NCI-H1048 (cell line): ENCODE measurements at places on chromosomes 3 and 15.

- no peak for DNase-seq
These were observed 202.4 kb upstream of the ICE2 start for GRCh38 chr15:60681353-60681752.

DNA sequence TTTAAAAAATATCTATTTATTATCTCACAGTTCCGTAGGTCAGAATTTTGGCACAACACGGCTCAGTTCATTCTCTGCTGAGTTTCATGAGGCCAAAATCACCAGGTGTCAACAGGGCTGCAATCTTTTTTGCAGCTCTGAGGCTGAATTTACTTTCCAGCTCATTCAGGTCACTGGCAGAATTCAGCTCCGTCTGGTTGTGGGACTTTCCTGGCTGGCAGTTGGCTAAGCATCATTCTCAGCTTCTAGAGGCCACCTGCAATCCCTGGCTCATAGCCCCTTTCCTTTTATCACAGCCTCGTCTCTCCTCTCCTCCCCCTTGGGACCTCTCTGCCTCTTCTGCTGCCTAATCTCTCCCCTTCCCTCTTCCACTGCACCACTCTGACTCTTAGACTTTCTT, 174.0 kb upstream of the WNT5A start:
- no peak for DNase-seq

GRCh38 chr3:44363591-44363990, 25.0 kb downstream of the TCAIM start:
- DNase-seq: no peak

GRCh38 chr15:68148039-68148438, 57.1 kb downstream of the CALML4 start:
- DNase-seq: no peak

DNA sequence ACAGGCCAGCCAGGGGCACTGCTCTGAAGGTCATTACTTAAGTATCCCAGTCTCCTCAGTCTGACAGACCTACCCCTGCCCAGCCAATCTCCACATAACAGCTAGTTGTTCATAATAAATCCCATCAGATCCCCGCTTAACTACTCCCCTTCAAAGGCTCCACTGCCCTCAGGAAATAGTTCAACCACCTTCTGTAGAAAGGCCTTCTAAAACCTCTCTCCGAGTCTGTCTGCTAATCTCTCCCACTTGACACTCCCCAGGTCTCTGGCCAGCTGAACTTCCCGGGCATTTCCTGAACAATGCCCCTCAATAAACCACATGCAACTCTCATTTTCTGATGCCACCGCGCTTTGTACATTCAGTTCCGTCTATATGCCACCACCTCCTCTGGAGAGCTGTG, 6.0 kb downstream of the PRC1 start:
- no peak for DNase-seq

DNA sequence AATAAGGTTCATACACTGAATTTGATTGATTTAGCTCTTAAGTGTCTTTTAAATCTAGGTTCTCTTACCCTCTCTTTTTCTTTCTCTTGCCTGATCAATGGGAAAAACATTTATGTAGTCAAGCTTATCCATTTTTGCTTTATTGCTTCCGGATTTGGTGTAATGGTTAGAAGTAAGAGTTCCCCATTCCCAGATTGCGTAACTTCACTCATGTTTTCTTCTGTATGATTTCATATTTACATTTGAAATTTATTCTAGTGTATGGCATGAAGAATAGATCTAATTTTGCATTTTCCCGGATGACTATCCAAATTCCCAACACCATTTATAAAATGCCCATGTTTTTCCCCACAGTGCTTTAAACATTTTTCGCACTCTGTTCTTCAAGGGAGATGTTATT, 27.9 kb upstream of the SV2B start:
- no peak for DNase-seq

DNA sequence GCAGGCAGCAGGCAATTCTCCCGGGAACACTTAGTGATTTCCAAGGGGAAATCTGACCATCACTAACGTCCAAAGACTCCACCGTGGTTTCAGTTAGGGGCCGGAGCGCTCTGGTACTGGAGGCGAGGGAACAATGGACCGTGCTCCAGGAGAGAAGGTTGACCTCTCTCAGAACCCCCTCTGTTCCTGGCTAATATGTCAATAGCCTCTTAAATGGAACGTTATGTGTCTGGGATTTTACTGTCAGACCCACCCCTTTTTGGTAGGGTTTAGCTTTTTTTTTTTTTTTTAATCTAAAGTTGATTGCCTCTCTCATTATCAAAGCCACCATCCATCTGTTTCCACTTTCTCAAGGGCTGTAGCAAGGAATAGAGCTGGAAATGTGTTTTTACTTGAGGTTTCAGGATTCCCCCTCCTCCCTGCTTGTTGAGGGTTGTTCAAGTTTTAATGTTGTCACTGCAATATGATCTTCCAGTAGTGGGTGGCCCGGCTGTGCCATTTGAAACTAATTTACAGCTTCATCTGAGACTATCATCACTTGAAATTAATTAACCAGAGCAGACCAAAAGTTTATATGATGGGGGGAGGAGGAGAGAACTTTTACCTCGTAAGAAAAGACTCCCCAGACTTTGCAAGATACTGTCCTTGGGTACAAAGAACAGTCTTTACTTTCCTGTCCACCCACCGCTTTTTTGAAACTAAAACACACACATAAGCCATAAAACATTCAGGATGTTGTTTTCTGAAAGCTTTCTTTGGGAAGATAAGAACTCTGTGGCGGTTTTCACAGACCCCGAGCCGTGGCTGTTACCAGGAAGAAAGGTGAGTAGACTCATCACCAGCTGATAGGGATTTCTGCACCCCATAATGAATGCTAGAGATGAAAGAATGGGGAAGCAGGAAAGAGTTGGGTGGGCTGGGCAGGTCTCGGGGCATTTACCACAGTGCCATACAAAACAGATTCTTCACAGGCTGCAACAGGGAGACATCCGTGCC, 187.8 kb downstream of the UACA start:
- DNase-seq: no peak

DNA sequence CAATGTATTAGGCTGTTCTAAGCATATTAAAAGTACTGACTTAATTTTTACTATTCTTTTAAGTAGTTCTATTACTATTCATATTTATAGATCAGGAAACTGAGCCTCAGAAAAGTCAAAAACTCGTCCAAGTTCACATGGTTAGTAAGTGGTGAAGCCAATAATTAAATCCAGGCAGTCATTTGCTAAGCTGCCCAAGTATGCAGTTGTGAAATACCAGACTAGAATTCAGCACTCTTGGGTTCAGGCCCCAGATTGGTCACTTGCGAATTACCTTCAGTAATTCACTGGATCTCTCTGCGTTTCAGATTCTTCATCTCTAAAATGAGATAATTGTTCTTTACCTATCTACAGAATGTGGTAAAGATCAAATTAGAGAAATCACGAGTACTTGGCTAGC, 161.9 kb upstream of the CADPS start:
- no peak for DNase-seq

DNA sequence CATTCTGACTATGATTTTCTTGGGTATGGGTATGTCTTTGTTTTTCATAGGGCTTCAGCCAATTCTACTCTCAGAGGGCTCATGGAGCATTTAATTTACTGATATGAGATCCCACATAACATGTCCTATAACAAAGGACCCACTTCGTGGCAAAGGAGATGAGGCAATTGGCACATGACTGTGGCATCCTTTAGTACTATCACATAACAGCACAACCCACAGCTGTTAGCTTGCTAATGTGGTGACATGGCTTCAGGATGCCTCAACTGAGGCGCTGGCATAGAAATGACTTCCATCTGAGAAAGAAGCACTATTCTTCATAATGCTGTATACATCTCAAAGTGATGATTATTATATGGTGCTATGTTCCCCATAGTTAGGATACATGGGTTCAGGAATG, 48.1 kb upstream of the RFX7 start:
- DNase-seq: no peak

DNA sequence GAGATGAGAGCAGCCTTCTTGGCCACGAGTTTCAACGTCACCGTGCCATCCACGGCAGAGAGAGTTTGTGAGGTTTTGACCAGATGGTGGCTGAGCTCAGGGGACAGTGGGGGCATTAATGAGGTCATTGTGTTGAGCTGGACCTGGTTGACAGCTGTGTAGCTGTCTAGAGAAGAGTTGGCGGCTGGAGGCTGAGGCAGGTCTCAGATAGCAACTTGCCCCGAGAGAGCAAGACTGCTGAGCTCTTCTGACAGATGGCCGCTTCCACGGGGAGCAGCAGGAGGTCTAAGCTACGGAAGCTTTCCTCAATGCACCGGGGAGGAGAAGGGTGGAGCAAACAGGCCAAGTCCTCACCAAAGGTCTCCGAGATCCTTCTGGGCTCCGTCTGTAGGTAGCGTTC, 44.8 kb upstream of the EIF5A2 start:
- no peak for DNase-seq

GRCh38 chr15:25057574-25057973, 102.8 kb downstream of the SNRPN start:
- DNase-seq: no peak

GRCh38 chr15:95770196-95770595, 560.3 kb upstream of the NR2F2 start:
- no peak for DNase-seq

DNA sequence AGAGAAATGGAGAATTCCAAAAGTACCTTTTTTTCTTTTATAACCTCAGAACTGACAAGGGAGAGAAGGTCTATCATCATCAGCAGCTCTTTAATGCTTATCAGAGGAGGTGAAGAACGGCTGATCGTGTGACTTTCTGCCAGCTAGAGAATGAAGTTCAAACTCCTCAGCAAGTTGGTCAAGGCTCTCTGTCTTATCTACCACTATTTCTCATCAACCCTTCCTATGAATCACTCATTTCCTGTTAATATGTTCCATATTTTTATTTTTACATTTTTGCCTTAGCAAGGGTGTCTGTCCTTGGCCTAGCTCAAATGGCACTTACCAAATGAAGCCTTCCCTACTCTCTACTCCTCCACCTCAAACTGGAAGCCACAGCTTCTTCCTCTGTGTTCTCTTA, 73.1 kb upstream of the TSPAN3 start:
- DNase-seq: no peak

- no peak for DNase-seq
These were observed 157.0 kb downstream of the TLE3 start for GRCh38 chr15:69940441-69941300.

GRCh38 chr3:97820780-97821179, 1.0 kb upstream of the CRYBG3 start:
- DNase-seq: no peak

DNA sequence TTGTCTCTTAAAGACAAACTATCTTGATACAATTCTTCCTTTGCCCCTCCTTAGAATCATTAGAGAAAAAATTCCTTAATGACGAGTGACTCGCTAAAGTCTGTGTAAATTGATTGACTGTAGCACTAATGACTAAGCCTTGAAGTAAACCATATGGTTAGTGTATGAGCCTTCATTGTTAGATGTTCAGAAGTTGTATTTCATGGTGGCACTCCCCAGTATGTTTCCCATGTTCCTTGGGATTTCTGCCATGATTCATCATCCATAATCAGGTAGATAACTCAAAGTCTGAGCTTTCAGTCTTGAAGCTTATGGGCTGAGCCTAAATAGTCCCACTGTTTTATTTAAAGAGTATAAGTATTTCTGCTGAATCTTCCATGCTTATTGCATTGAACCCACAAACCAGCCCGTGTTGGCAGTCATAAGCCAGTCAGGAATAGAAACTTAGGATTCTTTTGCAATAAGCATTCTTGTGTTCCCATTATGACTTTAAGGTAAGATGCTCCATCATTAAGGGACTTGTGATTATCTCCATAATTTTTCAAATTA, 371.2 kb upstream of the RARB start:
- no peak for DNase-seq
